ENCODE measurements at places on chromosomes 1 and 21.

- DNase-seq = no peak
Observed at GRCh38 chr1:181018901-181019681, 3.6 kb downstream of the STX6 start.

GRCh38 chr1:12636098-12636950 is 7.6 kb upstream of the AADACL4 start:
- peak; percentile 84 for DNase-seq

DNA sequence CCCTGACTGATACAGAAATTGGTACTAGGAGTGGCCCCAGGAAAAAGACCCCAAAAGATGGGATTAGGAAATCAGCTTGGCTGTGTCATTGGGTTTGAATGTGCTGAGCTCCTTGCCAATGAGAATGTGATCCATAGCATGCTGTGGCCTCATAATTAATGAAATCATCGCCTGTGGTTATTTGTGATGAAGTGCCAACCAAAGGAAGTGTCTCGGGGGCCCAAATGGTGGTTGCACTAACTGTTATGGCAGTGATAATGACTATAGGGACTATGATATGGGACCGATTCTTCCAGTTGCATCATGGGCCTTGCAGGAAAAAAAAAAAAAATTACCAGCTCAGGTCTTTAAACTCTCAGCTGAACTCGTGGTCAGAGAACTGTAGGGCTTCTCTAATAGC is 15.4 kb upstream of the ZDHHC18 start:
- no peak for DNase-seq

GRCh38 chr1:198003468-198003867 is 86.3 kb downstream of the LHX9 start:
- DNase-seq = no peak

DNA sequence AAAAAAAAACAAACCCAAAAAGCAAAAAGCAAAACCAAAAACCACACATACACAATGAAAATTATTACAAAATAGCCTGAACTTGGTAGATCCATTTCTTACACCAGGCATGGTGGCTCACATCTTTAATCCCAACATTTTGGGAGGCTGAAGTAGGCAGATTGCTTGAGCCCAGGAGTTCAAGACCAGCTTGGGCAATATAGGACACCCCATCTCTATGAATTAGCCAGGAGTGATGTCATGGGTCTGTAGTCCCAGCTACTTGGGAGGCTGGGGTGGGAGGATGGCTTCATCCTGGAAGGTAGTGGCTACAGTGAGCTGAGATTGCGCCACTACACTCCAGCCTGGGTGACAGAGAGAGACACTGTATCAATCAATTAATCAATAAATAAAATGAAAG is 42.1 kb upstream of the SCAF4 start:
- no peak for DNase-seq

DNA sequence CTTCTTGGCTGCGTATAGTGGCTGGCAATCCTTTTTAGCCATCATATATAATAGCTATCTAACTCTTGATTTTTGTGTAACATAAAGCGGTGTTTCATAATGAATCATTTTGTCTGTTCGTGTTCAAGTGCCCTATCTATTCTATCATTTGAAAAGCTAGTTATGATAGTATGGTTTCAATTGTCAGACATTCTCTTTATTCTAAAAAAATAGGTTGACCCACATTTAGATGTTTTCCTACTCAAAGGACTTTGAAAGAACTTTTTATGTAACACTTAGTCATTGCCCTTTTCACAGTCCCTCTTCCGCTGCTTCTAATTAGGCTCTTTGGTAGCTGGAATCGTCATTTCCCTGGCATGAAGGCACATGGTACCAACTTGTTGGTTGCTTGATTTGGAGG is 272.2 kb upstream of the B3GALT2 start:
- DNase-seq = no peak

GRCh38 chr21:15528346-15528745 is 201.4 kb upstream of the USP25 start:
- no peak for DNase-seq

DNA sequence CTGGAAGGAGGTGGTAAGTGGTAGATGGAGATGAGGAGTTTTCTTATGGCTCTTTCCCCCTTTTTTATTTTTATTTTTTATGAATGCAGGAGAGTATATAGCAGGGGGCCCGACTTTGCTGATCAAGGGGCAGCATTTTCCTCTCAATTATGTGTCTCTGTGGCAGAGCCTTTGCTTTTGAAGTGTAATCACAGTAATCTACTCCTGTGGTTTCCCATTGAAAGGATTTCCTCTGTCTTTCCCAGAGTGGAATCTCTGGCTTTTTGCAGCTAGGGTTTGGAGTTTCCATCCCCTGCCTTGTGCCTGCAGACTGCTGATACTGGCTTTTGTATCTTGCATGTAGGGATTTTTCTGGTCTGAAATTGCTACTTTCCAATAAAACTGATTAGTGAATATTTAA is 29.1 kb downstream of the ARID1A start:
- no peak for DNase-seq

GRCh38 chr1:164589961-164590507 is 31.1 kb downstream of the PBX1 start:
- DNase-seq = no peak

GRCh38 chr1:43034195-43034658 is 75.6 kb upstream of the SLC2A1 start:
- no peak for DNase-seq

DNA sequence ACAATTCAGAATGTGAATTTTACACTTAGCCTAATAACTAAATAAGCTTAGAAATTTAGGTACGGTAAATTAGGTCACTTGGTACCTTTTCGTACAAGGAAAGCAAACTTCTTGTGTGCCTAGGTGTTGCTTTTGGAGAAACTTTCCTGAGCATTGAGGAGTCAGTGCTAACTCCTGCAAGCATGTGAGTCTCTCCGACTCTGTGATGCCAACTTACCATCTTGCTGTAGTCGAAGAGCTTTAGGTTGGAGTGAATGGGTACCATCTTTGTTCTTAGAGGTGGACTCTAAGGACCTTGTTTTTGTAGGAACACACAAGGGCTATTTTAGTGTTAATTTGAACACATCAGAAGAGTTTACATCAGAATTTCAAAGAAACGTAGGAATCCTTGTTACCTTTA is 688.9 kb downstream of the USP25 start:
- DNase-seq = no peak

DNA sequence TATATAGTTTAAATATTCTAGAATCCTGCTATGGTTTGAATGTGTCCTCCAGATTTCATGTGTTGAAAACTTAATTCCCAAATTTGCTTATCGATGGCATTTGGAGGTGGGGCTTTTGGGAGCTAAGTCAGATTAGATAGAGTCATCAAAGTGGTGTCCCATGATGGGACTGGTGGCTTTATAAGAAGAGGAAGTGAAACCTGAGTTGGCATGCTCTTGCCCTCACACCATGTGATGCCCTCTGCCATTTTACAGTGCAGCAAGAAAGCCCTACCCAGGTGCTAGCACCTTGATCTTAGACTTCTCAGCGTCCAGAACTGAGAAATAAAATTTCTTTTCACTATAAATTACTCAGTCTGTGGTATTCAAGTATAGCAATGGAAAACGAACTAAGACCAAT is 111.3 kb downstream of the TGFB2 start:
- no peak for DNase-seq

DNA sequence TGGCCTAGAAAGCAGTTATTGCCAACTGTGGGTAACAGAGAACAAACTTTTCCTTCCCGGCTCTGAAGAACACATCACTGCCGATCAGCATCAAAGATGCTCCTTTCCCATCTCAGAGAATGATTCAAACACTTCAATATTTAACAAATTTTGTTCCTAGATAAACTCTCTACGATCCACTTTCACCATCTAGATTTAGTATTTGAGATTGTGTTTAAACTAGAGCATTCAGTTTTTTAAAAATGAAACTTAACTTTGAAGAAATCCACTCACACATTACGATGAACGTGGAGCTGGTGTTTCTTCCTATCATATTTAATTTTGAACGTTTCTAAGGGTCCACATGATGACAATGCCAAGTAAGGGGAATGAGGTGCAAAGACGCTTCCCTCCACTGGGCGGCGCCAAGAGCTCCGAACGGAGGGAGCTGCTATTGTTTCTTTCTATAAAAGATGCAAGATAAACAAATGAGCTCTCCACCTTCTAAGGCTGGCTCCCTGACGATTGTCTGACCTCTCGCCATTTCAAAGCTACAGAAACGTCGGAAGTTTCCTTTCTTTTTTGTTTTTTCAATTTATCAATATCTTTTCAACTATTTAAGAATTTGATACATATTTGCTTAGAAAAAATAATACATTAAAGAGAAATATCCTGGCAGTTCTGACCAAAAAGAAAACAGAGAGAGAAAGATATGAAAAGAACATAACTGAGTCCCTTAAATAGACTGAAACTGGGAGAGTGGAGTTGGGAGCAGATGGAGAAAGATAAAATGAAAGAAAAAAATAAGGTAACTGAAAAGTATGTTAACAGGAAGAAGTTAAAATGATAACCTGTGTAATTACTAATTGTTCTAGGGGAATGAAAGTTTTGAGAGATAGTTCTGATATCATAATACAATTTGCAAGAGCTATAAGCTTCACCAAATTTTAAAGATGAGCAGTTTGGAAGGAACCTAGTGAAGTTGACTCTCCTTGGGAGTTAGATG is 4.4 kb upstream of the BARHL2 start:
- peak; percentile 31 for DNase-seq

DNA sequence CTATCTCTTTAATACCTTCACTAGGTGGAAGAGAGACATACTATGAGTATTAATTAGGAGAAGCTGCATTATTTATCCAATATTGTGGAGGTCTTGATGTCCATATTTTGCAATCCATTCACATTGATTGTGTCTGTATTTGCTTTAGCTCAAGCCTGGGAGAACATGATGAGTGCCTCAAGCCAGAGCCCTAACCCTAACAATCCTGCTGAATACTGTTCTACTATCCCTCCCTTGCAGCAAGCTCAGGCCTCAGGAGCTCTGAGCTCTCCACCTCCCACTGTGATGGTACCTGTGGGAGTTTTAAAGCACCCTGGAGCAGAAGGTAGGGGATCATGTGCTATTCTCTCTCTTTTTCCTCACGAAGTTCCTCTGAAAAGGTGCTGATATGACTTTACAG is 99.5 kb downstream of the CC2D1B start:
- no peak for DNase-seq

- DNase-seq = peak; percentile 15
Observed at GRCh38 chr21:45478115-45478801, 64.0 kb downstream of the SLC19A1 start.

- peak; percentile 18 for DNase-seq
Observed at GRCh38 chr1:23422241-23422877, 2.2 kb downstream of the TCEA3 start.

DNA sequence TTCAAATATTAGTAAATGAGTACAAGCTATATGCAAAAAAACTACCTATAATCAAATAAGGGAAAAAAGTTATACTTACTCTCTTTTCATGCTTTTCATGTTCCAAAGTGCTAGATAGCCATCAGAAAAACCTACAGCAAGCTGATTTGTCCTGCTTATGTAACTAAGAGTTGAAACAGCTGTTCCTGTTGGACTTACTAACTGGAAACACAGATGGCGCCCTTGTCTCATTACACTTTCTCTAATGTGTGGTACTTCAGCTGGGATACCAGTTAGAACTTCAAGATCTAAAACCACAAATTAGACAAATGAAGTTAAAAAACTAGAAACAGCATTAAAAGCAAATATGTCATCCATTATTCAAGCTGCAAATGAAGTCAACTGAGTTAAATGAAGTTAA is 24.3 kb downstream of the AHCTF1 start:
- no peak for DNase-seq

GRCh38 chr1:79708646-79709265 is 702.2 kb upstream of the ADGRL4 start:
- no peak for DNase-seq

DNA sequence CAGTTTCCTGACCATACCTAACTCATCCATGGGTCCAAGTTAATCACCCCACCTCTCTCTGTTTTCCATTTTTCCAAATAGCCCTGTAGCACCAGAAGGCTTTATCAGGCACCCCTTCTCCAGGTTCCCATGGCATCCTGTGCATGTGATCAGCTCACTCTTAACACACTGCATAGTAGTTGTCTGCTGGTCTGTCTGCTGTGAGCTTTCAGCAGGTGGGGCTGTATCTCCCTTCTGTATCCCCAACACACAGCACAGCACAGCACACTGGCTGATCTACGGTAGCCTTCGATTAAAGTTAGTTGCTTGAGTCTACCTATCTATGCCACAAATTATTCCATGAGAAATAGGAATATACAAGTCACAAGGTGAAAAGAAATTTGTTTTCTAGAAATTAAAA is 54.3 kb upstream of the C1orf198 start:
- DNase-seq = no peak

DNA sequence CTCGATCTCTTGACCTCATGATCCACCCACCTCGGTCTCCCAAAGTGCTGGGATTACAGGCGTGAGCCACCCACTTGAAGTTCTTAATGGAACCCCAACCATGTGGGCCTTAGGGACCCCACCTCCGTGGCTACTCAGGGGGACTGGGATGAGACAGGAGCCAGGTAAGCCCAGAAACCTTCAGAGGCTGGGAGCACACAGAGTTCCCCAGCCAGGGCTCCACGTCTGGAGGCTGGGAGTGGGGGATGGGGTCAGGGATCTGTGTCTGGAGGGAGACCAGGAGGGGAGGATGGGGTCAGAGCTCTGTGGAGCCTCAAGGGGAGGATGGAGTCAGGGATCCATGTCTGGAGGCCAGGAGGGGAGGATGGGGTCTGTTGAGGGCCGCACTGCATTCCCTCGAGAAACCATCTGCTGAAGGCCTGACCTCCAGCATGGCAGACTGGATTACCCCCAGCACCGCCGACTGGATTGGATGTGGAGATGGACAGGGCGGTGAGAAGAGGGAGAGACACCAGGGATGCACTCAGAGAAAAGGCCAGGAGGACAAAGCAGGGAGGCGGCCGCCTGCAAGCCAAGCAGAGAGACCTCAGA is 2.1 kb upstream of the FTCD start:
- DNase-seq = no peak

DNA sequence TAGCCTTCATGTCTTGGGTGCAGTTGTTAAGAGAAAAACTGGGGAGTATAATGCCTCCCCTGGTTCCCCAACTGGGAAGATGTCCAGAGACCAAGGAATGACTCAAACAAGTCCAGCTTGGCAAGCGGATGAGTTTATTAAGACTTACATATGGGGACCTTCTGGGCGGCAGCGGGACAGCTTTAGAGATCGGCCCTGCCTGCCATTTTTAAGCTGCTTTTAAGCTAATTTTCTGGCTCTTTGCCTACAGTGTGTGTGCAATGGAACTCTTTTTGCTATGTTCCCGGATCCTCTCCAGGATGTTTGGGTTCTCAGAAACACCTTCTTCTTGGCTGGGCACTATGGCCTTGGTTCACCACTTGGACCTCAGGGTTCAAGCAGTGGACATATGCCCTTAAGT is 99.5 kb downstream of the RYR2 start:
- no peak for DNase-seq

- DNase-seq = no peak
Observed at GRCh38 chr1:96992871-96993270, 271.3 kb downstream of the PTBP2 start.

All from T1000 (cell line).